Purkinje cell (primary cell): ENCODE measurements at places on chromosomes 3 and 15. TPM values are rescaled to one million over a fixed set of nuclear protein-coding genes. Genes with fewer than 3 reads are reported as not detected.

P2RY14 gene
- 2.1 TPM in 1 of 2 replicates, not detected in the other for polyA plus RNA-seq

BSN gene
- polyA plus RNA-seq, result 1.5 and 4.4 TPM in 2 replicates

GOLGA8G gene
- not detected in 2 replicates for polyA plus RNA-seq

SLC28A2 gene
- 0.70 TPM in 1 of 2 replicates, not detected in the other for polyA plus RNA-seq

SAMD7 gene
- polyA plus RNA-seq, result not detected in 2 replicates

RETNLB gene
- polyA plus RNA-seq, result not detected in 2 replicates

PLIN1 gene
- polyA plus RNA-seq, result 0.74 and 2.3 TPM in 2 replicates

PRSS50 gene
- polyA plus RNA-seq, result not detected in 2 replicates

SNX22 gene
- polyA plus RNA-seq, result 1.1 and 1.7 TPM in 2 replicates

TICRR gene
- polyA plus RNA-seq, result not detected in 2 replicates

ACKR2 gene
- 0.73 and 4.6 TPM in 2 replicates for polyA plus RNA-seq

PYGO1 gene
- polyA plus RNA-seq, result 2.4 and 4.0 TPM in 2 replicates

CSTA gene
- polyA plus RNA-seq, result not detected in 2 replicates

CATSPER2 gene
- polyA plus RNA-seq, result 8.9 and 13.0 TPM in 2 replicates

AGTR1 gene
- 2.9 and 6.6 TPM in 2 replicates for polyA plus RNA-seq

LTK gene
- 1.5 and 6.2 TPM in 2 replicates for polyA plus RNA-seq

ILDR1 gene
- polyA plus RNA-seq, result not detected in 2 replicates

ANKRD34C gene
- polyA plus RNA-seq, result 4.0 and 5.0 TPM in 2 replicates

ACTRT3 gene
- polyA plus RNA-seq, result 1.5 TPM in 2 replicates

KBTBD13 gene
- polyA plus RNA-seq, result not detected in 2 replicates

PML gene
- polyA plus RNA-seq, result 1.5 and 4.8 TPM in 2 replicates

TAMM41 gene
- polyA plus RNA-seq, result 16.1 and 35.9 TPM in 2 replicates

SI gene
- polyA plus RNA-seq, result not detected in 2 replicates

GOLGA8T gene
- polyA plus RNA-seq, result not detected in 2 replicates

IRAK2 gene
- 0.20 and 0.55 TPM in 2 replicates for polyA plus RNA-seq

ISLR2 gene
- 0.23 TPM in 1 of 2 replicates, not detected in the other for polyA plus RNA-seq

CHDH gene
- 0.75 and 1.2 TPM in 2 replicates for polyA plus RNA-seq

MCF2L2 gene
- polyA plus RNA-seq, result 7.0 and 21.9 TPM in 2 replicates

CAMK1 gene
- 8.3 and 13.7 TPM in 2 replicates for polyA plus RNA-seq

IL17RC gene
- not detected in 2 replicates for polyA plus RNA-seq

SERINC4 gene
- not detected in 2 replicates for polyA plus RNA-seq

NOX5 gene
- 0.05 TPM in 1 of 2 replicates, not detected in the other for polyA plus RNA-seq

SLC24A5 gene
- 0.47 TPM in 1 of 2 replicates, not detected in the other for polyA plus RNA-seq

SLC27A2 gene
- not detected in 2 replicates for polyA plus RNA-seq

CCR8 gene
- not detected in 2 replicates for polyA plus RNA-seq
